A549 treated with CORT108297 at 1 μM for 4 hours (cell line): ENCODE measurements at places on chromosomes 1 and 21. TPM values are rescaled to one million over a fixed set of nuclear protein-coding genes. Genes with fewer than 3 reads are reported as not detected.

Gene KRTAP6-1
- total RNA-seq, result not detected in 5 replicates

Gene MPZL1
- 101 to 128 TPM (median 111 TPM) in 5 replicates for total RNA-seq

Gene UTP25
- 9.4 to 12.1 TPM (median 11.3 TPM) in 5 replicates for total RNA-seq

Gene MARK1
- total RNA-seq, result 0.08 to 1.3 TPM (median 0.12 TPM) in 5 replicates

Gene KRTAP27-1
- total RNA-seq, result not detected in 5 replicates

Gene PLA2G4A
- total RNA-seq, result 8.5 to 12.0 TPM (median 9.7 TPM) in 5 replicates

Gene S100A8
- total RNA-seq, result not detected in 5 replicates

Gene BATF3
- 20.0 to 35.4 TPM (median 33.7 TPM) in 5 replicates for total RNA-seq

Gene DMBX1
- 0.68 to 1.3 TPM (median 1.2 TPM) in 5 replicates for total RNA-seq

Gene CFHR2
- total RNA-seq, result not detected in 5 replicates

Gene KANK4
- total RNA-seq, result 0.24 to 0.65 TPM (median 0.36 TPM) in 5 replicates

Gene F3
- 2.0 to 3.2 TPM (median 2.7 TPM) in 5 replicates for total RNA-seq

Gene SRSF11
- 61.5 to 99.8 TPM (median 77.8 TPM) in 5 replicates for total RNA-seq

Gene GJC2
- total RNA-seq, result 0.20 to 0.64 TPM (median 0.49 TPM) in 5 replicates

Gene CD1B
- not detected in 5 replicates for total RNA-seq

Gene RNF187
- total RNA-seq, result 56.1 to 91.6 TPM (median 86.2 TPM) in 5 replicates

Gene TSPEAR
- not detected in 5 replicates for total RNA-seq

Gene TAS1R1
- not detected in 5 replicates for total RNA-seq

Gene MMP23B
- total RNA-seq, result 0.30 to 0.73 TPM (median 0.60 TPM) in 5 replicates

Gene UBR4
- total RNA-seq, result 91.6 to 115 TPM (median 103 TPM) in 5 replicates

Gene NPPB
- 0.47 TPM in 1 of 5 replicates, not detected in the others for total RNA-seq

Gene RGS2
- 28.7 to 43.9 TPM (median 29.8 TPM) in 5 replicates for total RNA-seq

Gene MMEL1
- total RNA-seq, result 0.18 TPM in 1 of 5 replicates, not detected in the others

Gene PSRC1
- total RNA-seq, result 18.1 to 27.7 TPM (median 25.9 TPM) in 5 replicates

Gene CFHR3
- 0.10 to 0.24 TPM (median 0.21 TPM) in 5 replicates for total RNA-seq

Gene OR10Z1
- total RNA-seq, result not detected in 5 replicates

Gene NCAM2
- not detected in 5 replicates for total RNA-seq

Gene CACHD1
- total RNA-seq, result 1.3 to 1.6 TPM (median 1.5 TPM) in 5 replicates

Gene S100A1
- 0.38 to 0.74 TPM (median 0.61 TPM) in 5 replicates for total RNA-seq
